Left cardiac atrium (tissue), 4 donors: ENCODE measurements at places on chromosomes 6 and 20. TPM values are rescaled to one million over a fixed set of nuclear protein-coding genes. Genes with fewer than 3 reads are reported as not detected.

LY6G6F gene
- not detected for total RNA-seq

WFDC6 gene
- not detected for total RNA-seq

MROH8 gene
- total RNA-seq: 4.8 TPM

OR2B6 gene
- total RNA-seq: not detected

CASS4 gene
- total RNA-seq: 0.80 TPM

AKAP12 gene
- 44.9 TPM for total RNA-seq

METTL24 gene
- 1.7 TPM for total RNA-seq

HCK gene
- total RNA-seq: 14.1 TPM

MUC22 gene
- total RNA-seq: 0.06 TPM

- DNase-seq: peak; percentile 92
Observed at GRCh38 chr20:63707558-63708300, at the start of the genes ARFRP1 and ZGPAT. TSS of gene ARFRP1 (minus strand) at chr20:63707976. CDS start at chr20:63707091, 885 bp downstream. TSS of gene ZGPAT (plus strand) at chr20:63708039. CDS start at chr20:63708581, 542 bp downstream.

DNA sequence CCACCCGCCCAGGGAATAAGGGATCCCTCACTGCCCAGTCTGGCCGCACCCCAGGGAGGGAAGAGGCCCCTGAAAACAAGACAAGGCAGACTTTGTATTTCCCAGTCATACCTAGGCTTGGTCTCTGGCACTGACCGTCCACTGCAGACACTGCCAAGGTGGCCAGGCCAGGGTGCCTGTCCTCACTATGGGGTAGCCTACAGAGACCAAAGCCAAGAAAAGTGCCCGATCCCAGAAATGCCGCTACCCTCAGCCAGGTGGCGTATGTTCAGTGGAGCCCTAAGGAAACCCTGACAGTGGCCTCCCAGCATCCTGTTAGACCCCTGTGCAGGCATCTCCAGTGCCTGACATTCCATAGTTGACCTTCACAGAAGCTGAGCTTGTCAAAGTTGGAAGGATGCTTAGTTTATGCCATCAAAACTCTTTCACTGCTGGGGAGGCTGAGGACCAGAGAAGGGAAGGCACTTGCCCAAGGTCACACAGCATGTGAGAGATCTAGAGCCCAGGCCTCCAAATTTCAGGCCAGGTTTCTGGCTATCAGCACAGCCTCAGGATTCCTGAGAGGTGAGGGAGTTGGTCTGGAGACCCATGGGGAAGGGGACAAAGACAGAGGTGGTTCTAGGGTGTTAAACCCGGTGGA is 2.5 kb downstream of the SCRT2 start:
- no peak for DNase-seq

GRCh38 chr6:129498950-129499842 is 210.8 kb downstream of the ARHGAP18 start:
- DNase-seq: no peak

DNA sequence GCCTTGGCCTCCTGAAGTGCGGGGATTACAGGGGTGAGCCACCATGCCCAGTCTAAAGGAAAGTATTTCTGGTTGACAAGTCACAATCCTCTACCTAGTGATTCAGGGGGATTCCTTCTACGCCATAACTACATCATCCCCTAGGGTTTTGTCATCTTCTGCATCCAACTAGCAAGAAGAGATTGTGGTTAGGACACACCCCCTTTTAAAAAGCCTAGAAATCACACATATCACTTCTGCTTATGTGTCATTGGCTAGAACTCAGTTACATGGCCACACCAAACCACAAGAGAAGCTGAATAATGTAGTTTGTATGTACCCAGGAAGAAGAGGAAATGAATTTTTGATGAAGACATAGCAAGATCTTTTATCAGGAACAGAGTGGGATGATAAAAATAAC is 14.7 kb upstream of the CHD6 start:
- DNase-seq: no peak

DNA sequence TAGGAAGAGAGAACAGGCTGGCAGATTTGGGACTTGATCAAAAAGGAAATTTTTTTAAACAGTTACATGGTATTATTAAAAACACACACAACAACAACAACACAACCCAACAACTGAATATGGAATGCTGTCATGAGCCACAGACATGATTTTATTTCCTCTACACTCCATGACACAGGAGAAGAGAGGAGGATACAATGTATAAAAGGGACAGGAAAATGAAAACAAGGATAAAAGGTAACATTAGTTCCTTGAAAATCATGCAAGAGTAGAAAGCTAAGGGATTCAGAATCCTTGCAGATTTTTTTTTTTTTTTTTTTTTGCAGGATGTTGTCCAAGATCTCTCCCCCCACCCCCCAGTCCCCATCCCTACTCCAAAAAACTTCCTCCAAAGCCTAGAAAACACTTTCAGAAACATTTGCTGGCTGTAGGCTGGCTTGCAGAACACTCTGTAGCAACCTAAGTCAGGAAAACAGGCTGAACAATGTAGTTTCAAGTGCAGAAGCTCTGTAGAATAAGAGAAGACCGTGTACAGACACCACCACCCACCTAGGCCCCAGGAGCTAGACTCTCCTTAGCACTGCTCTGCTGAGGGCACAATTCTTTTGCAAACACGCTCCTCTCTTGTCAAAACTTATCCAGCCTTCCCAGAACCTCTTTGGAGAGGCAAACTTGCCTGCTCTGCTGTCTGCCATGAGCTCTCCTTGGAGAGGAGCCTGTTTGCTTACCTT is 845 bp downstream of the ZMYND8 start:
- no peak for DNase-seq

- no peak for DNase-seq
Observed at GRCh38 chr20:57147185-57147584, 119.3 kb downstream of the BMP7 start.

DNA sequence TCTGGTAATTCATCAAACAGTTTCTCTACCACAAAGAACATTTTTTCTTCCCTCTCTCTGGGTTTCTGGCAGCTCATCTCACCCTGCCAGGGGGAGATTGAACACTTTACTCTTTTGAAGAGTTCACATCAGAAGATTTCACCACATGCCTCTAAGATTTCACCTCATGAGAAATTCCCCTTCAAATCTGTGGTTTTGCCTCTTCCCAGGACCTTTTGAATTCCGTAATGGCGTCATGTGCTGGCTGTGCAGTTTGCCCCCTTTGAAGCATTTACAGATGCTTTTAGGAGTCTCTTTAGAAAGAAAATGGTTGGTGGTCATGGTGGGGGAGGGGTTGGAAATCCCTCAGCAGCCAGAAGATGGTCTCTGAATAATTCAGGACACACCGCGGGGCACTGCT is 486.1 kb downstream of the QKI start:
- DNase-seq: no peak

DNA sequence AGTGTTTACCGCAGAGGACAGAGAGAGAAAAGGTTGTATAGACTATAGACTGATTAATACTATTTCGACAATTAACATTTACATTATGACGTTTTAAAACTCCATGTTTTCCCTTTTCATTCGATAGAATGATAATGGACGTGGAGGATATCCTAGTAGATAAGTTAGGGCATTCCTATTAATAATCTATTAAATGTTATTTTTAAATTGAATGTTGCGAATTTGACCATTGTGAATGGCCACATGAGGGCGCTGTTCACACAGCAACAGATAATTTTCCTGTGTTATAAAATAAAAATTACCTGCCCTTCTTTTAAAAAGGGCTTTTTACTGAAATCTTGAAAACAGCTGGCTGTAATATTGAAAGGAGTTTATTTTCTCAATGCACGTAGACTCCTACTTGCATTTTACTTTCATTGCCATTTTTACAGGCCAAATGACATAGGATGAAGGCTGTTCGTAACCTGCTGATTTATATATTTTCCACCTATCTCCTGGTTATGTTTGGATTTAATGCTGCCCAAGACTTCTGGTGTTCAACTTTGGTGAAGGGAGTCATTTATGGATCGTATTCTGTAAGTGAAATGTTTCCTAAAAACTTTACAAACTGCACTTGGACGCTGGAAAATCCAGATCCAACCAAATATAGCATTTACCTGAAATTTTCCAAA is 3.3 kb downstream of the ADGRB3 start:
- DNase-seq: peak; percentile 42

- DNase-seq: no peak
Observed at GRCh38 chr20:37160683-37161082, 18.4 kb upstream of the RPN2 start.

- no peak for DNase-seq
Observed at GRCh38 chr20:23725102-23725501, 25.6 kb downstream of the CST1 start.

- no peak for DNase-seq
Observed at GRCh38 chr6:130575971-130576370, 210.2 kb downstream of the TMEM200A start.

DNA sequence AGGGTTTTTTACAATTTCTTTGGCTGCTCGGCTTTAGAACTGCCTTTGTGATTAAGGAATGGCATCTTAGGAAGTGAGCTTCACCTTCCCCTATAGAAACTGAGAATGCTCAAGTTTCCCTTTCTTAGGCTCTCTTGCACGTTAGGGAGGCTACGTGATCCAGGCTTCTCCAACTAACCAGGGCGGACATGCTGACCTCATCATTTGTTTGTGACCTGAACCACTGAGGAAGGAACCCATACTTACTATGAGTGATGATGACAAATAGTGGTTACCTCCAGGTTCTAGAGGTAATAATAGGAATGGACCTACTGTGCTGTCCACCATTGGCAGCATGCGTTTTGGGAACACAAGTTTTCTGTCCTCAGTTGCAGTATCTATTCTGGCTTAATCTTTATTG is 645.8 kb downstream of the C6orf118 start:
- DNase-seq: no peak

- DNase-seq: no peak
Observed at GRCh38 chr6:118739696-118740353, 88.4 kb upstream of the CEP85L start.

GRCh38 chr6:87645080-87645479 is 55.1 kb downstream of the ORC3 start:
- DNase-seq: no peak

GRCh38 chr20:50281831-50282591 is 91.4 kb downstream of the CEBPB start:
- no peak for DNase-seq

- no peak for DNase-seq
Observed at GRCh38 chr6:119322034-119322433, 27.5 kb downstream of the MAN1A1 start.

GRCh38 chr6:33112148-33112547 is 36.4 kb downstream of the HLA-DPB1 start:
- DNase-seq: no peak

DNA sequence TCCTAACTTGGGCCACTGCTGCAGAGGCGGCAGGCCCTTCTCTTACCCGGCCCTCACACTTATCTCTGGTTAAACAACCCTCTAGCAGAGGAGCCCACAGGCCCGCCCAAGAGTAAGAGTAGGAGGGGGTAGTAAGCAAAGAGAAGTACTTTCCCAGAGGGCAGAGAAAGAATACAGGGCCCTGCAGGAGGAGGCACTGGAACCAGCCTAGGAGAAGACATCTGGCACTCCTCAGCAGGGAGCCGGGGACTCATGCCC is 10.1 kb downstream of the MTCH1 start:
- DNase-seq: no peak

GRCh38 chr6:149852180-149852579 is 12.0 kb downstream of the LRP11 start:
- DNase-seq: peak; percentile 49

DNA sequence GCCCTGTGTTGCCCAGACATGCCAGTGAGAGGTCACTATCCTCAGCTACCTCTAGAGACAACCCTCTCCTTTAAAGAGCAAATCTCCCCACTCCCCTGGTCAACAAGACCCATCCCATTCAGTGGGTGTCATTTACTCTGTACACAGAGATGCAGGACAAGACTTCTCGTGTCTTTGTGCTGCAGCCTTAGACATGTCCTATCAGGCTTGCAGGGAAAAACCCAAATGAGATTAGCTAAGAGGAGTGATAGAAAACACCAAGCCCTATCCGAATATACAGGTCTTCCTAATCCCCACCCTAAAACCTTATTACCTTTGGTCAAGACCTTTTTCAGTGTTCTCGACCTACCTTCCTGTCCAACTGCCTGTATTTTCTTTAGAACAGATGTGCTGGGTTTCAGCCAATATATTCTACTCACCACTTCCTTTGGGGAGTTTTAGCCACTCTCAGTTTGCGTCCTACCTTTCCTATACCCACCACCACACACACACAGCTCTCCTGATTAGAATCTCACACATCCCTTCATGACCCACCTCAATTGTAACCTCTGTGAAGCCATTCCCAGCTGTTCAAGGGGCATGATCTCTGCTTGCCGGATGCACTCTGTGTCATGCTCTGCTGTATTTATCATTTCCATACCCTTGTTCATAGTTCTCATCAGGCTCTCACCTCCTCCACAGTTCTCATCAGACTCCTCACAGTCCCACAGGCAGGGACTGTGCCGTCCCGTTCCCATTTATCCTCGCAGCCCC is 39.7 kb downstream of the TRAM2 start:
- DNase-seq: no peak

DNA sequence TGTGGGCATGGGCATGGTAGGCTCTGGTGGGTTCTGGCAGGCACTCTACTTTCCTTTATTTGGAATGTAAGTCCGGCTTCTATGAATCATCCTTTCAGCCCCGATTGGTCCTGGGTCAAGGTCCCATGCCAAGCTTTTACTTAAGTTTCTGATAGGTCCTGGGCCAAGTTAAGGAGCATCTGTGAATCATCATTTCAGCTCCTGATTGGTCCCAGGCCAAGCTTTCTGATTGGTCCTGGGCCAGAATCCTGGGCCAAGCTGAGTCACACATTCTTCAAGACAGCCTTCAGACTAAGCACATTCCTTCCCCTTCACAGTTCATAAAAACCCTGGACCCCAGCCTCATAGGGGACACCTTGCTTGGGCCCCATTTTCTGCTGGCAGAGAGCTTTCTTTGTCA is 231.0 kb upstream of the EYS start:
- peak; percentile 28 for DNase-seq

- DNase-seq: peak; percentile 41
Observed at GRCh38 chr6:34791164-34791700, 651 bp upstream of the BLTP3A start.

GRCh38 chr20:5039889-5040288 is 38.6 kb upstream of the SLC23A2 start:
- no peak for DNase-seq

GRCh38 chr6:9208966-9209365 is 773.6 kb upstream of the SLC35B3 start:
- DNase-seq: no peak

DNA sequence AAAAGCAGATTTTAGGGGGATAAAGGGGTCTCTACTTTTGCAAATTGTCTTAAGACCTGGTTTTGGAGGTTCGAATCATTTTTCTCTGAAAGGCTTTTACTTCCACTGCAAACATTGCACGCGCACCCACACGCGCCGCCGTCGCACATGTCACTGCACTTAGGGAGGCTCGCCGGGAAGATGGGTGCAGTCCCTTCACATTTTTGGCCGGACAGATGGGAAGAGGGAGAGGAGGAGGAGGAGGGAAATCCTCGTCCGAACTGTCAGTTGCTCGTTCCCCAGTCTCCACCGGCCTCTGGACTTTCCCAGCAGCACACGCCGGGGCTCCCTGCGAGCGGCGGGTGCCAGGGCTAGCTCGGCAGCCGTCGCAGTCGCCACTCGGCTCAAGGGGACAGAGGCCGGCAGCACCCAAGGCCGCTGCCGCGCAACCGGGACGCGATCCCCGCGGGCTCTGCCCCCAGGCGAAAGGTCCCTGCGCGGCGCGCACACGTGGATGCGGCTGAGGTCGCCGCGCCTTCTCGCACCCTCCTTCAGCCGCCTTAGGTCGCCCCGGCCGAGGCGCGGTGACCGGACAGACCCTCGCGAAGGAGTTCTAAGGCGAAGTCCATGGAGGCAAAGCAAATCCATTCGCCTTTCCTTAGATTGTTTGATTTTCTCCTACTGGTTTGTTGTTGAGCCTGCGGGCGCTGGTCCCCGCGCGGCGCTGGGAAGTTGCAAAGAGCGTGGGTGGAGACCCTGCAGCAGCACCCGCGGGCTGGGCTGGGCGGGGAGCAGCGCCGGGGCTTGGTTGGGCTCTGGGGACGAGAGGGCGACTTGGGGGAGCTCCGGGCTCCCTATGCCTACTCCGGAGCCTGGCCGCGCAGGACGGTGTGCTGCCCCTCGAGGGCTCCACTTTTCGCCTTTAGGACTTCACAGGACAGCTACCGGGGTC is 1.2 kb downstream of the MYB start:
- DNase-seq: peak; percentile 28
